GM23248 (cell line): ENCODE measurements at places on chromosomes 16 and 17. TPM values are rescaled to one million over a fixed set of nuclear protein-coding genes. Genes with fewer than 3 reads are reported as not detected.

DOC2A gene
- not detected in 2 replicates for polyA plus RNA-seq

CLCN7 gene
- polyA plus RNA-seq, result 31.7 and 33.6 TPM in 2 replicates

HOXB13 gene
- polyA plus RNA-seq, result not detected in 2 replicates

NOL3 gene
- 20.3 TPM in 2 replicates for polyA plus RNA-seq

IGSF6 gene
- polyA plus RNA-seq, result 0.14 and 0.18 TPM in 2 replicates

NPW gene
- polyA plus RNA-seq, result 2.1 and 3.0 TPM in 2 replicates

PLA2G10 gene
- not detected in 2 replicates for polyA plus RNA-seq

PYCARD gene
- 23.1 and 24.3 TPM in 2 replicates for polyA plus RNA-seq

TMEM94 gene
- polyA plus RNA-seq, result 11.4 and 14.3 TPM in 2 replicates

DPEP3 gene
- polyA plus RNA-seq, result not detected in 2 replicates

COX6A2 gene
- not detected in 2 replicates for polyA plus RNA-seq

GRCh38 chr17:77061669-77062068 lies 79.1 kb upstream of the SEC14L1 start:
- no peaks in the 10 kb centered on the region for H3K4me1 ChIP-seq
- no peak for DNase-seq
- no peaks in the 10 kb centered on the region for H3K36me3 ChIP-seq
- peaks cover 43% of the 10 kb centered on the region for H3K27me3 ChIP-seq
- H3K4me3 ChIP-seq, result no peak overlapping the region

GRCh38 chr17:11880714-11881113 lies 116.6 kb downstream of the ZNF18 start:
- DNase-seq, result peak; percentile 1
- no peak overlapping the region for H3K27ac ChIP-seq
- no peaks in the 10 kb centered on the region for H3K36me3 ChIP-seq

GRCh38 chr17:78206298-78206697 lies 7.8 kb upstream of the BIRC5 start:
- H3K36me3 ChIP-seq, result no peaks in the 10 kb centered on the region
- no peak overlapping the region for H3K27ac ChIP-seq
- H3K4me3 ChIP-seq, result no peak overlapping the region
- no peaks in the 10 kb centered on the region for H3K4me1 ChIP-seq

GRCh38 chr17:40779181-40779909 lies 3.0 kb downstream of the KRT27 start:
- H3K27me3 ChIP-seq, result peaks cover 60% of the 10 kb centered on the region
- no peaks in the 10 kb centered on the region for H3K4me1 ChIP-seq
- peak; percentile 6 for DNase-seq
- H3K36me3 ChIP-seq, result no peaks in the 10 kb centered on the region
- no peak overlapping the region for H3K4me3 ChIP-seq

- DNase-seq, result no peak
- H3K27ac ChIP-seq, result no peak overlapping the region
- H3K4me3 ChIP-seq, result no peak overlapping the region
- H3K4me1 ChIP-seq, result no peaks in the 10 kb centered on the region
- no peaks in the 10 kb centered on the region for H3K36me3 ChIP-seq
Observed at GRCh38 chr17:9321890-9322289, 253.7 kb downstream of the STX8 start.

DNA sequence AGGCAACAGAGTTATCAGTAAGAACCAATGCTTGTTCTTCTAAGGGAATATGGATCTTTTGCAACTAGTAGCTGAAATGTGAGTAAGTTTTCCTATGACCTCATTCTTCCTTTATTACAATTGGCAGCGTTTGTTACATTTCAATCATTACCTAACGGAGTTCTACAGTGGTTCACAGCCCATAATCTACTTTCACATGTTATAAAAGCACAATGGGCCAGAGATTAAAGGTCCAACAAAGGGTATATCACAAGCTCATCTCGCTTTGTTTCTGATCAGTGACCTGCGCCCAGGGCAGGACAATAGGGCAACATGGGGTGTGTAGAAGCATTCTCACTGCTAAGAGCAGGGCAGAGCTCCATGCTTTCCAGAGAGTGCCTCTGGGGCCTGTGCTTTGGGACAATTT lies 279.9 kb upstream of the DYNLRB2 start:
- H3K27ac ChIP-seq, result no peak overlapping the region
- H3K4me3 ChIP-seq, result no peak overlapping the region
- no peaks in the 10 kb centered on the region for H3K27me3 ChIP-seq
- no peaks in the 10 kb centered on the region for H3K36me3 ChIP-seq
- no peaks in the 10 kb centered on the region for H3K4me1 ChIP-seq

DNA sequence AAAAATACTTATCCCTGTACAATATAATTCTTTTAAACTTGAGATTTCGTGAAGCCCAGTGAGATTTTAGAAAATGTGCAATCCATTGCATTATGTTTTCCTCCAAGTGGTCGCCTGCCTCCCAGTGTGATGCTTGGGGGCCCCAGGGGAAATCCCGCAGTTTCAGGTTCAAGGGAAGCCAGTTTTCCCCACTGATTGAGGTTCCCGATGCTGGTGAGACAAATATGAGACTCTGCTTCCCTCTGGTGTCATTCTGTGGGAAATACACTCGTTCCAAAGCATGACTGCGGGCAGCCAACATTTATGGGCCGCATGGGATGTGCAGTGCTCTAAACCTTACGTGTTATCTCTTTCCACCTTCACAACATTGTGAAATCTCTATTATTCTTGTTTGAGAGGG lies 200.8 kb downstream of the PRKCB start:
- H3K4me3 ChIP-seq, result no peak overlapping the region
- H3K4me1 ChIP-seq, result no peaks in the 10 kb centered on the region
- no peaks in the 10 kb centered on the region for H3K36me3 ChIP-seq
- H3K27ac ChIP-seq, result no peak overlapping the region

DNA sequence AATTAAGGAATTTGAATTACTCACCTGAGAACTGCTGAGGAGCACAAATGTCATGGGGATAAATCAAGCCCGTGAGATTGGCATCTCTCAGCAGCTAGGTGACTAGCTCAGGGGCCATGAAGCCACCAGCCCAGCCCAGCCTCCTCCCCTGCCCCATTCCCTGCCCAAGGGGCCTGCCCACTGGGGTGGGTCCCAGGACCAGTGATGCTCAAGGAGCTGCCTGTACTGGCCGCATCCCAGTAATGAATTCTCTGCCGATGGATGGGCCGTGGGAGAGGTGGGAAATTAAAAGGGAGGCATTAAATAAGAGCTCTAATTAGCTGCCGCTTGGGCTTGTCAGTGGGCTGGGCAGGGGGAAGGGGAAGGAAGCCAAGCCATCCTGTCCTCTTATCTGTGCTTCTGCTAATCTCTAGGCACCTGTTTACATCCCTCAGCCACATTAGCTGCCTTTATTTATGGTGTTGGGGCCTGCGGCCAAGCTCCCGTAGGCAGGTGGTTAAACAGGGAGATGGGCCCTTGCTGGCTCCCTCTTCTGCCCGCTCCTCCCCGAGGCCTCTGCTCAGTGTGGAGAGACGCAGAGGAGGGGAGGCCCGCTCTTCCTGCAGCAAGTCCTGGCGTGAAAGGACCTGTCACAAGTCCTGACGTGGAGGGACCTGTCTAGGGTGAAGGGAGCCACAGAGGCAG lies 48.8 kb downstream of the PIPOX start:
- H3K27me3 ChIP-seq, result no peaks in the 10 kb centered on the region
- H3K4me3 ChIP-seq, result no peak overlapping the region
- no peaks in the 10 kb centered on the region; the same call in 1 of the 2 replicates for H3K36me3 ChIP-seq

GRCh38 chr17:20979792-20980083 lies 63.1 kb downstream of the USP22 start:
- H3K27me3 ChIP-seq, result peaks cover 11% of the 10 kb centered on the region; the same call in 1 of the 2 replicates
- H3K36me3 ChIP-seq, result no peaks in the 10 kb centered on the region
- H3K4me1 ChIP-seq, result no peaks in the 10 kb centered on the region

- H3K4me1 ChIP-seq, result no peaks in the 10 kb centered on the region
- H3K27ac ChIP-seq, result no peak overlapping the region
- H3K36me3 ChIP-seq, result no peaks in the 10 kb centered on the region
Observed at GRCh38 chr17:39750131-39751015, 12.6 kb downstream of the GRB7 start.

GRCh38 chr17:77387891-77388290 lies 247.1 kb downstream of the SEC14L1 start:
- H3K27ac ChIP-seq, result peak overlapping the region; percentile 41; the same call in 1 of the 2 replicates
- H3K4me3 ChIP-seq, result no peak overlapping the region
- no peaks in the 10 kb centered on the region for H3K36me3 ChIP-seq
- no peaks in the 10 kb centered on the region for H3K27me3 ChIP-seq
- no peak for DNase-seq

GRCh38 chr17:62627904-62628633 lies 599 bp downstream of the MRC2 start:
- 0 out of 2 replicates have a peak, but pooled peaks cover 4% of the 10 kb centered on the region for H3K36me3 ChIP-seq
- peak overlapping the region; percentile 98 for H3K27ac ChIP-seq
- peaks cover 26% of the 10 kb centered on the region for H3K4me1 ChIP-seq
- DNase-seq, result peak; percentile 85
- no peaks in the 10 kb centered on the region for H3K27me3 ChIP-seq

- no peak overlapping the region for H3K4me3 ChIP-seq
- no peaks in the 10 kb centered on the region for H3K4me1 ChIP-seq
- H3K36me3 ChIP-seq, result no peaks in the 10 kb centered on the region
- no peak for DNase-seq
Observed at GRCh38 chr17:54882950-54883349, 17.7 kb upstream of the TOM1L1 start.

DNA sequence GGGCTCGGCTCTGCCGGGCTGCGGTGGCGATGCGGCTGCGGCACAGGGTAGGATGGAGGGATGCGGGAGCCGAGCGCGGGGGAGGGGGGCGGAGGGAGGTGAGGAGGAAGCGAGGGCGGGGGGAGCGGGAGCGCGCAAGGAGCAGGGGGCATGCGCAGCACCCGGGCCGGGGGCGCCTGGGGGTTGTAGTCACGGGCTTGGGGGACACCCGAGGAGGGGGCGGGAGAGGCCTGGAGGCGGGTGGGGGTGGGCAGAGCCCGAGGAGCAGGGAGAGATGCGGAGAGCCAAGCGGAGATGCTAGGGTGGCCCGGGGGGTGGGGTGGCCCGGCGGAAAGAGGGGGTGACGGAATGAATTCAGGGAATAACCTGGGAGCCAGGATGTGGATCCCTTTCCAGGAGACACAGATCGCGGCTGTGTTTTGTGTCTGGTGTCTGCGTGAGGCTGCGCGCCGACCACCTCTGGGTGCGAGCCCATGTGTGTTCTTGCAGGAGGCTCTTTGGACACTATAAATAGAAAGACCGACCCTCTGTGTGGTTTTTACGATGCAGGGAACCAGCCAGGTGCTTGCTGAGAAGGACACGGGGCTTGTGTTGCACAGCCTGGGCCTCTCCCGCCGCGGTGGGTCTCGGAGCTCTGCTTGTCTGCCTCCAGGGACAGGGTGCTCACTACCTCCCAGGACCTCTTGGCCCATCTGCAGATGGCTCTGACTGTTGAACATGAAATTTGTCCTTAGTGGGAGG lies at the start of gene STX1B:
Gene STX1B (minus strand): TSS at position 54 of the 741 bp plus-strand sequence. CDS start 242 bp downstream, outside the sequence.
- H3K4me1 ChIP-seq, result peaks cover 17% of the 10 kb centered on the region
- no peaks in the 10 kb centered on the region for H3K27me3 ChIP-seq
- H3K36me3 ChIP-seq, result no peaks in the 10 kb centered on the region
- peak; percentile 59 for DNase-seq
- H3K4me3 ChIP-seq, result peak within 1 kb of the TSS; percentile 66

DNA sequence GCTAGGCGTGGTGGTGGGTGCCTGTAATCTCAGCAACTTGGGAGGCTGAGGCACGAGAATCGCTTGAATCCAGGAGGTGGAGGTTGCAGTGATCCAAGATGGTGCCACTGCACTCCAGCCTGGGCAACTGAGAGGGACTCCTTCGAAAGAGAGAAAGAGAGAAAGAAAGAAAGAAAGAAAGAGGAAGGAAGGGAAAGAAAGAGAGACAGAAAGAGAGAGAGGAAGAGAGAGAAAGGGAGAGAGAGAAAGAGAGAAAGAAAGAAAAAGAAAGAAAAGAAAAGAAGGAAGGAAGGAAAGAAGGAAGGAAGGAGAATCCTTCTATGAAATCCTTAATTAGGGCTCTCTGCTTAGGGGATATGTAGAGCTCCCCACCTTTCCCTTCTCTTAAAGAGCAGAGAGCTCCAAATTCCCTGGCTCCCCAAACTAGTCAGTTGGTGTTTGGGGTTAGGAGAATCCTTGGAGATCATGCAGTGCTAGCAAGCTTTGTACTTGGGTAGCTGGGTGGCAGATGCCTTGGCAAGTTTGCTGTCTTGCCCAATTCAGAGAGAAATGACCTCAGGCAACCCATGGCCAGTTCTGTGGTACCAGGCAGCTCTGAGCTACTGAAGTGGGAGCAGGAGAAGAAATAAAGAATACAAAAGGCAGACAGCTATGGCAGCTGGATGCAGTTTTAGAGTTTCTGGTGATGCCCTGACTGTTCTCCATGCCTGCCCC lies 8.9 kb upstream of the HOXB13 start:
- peaks cover 99% of the 10 kb centered on the region for H3K27me3 ChIP-seq
- no peak overlapping the region for H3K27ac ChIP-seq
- H3K36me3 ChIP-seq, result no peaks in the 10 kb centered on the region
- no peak for DNase-seq

DNA sequence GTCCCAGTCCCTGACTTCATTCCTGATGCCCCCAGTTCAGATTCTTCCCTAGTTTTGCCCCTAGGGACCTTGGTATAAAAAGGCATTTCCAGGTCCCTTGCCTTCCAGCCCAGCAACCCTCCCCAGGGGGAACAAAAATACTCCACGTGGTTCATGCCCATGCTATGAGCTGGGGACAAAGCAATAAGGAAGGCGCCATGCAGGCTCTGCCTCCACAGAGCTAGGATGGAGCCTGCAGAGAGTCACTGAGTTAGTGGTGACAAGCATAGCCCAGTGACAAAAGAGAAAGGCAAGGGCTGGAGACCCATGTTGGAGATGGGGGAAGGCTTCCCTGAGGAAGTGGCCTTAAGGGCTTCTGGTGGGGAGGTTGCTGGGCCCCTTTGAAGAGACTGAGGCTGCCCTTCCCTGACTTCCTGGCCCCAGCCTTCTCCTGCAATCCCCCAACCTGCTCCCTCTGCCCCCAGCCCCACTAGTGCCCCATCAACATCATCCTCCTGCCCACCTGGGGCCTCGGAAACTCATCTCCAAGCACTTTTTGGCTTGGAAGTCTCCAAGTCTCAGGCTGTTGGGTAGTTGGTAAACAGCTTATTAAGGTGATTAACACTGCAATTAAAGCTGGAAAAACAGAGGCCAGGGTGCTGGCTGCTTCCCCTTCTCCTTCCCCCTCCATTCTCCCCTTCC lies 9.6 kb downstream of the DLX3 start:
- no peak overlapping the region for H3K27ac ChIP-seq
- no peak overlapping the region for H3K4me3 ChIP-seq
- no peak for DNase-seq
- no peaks in the 10 kb centered on the region for H3K36me3 ChIP-seq

DNA sequence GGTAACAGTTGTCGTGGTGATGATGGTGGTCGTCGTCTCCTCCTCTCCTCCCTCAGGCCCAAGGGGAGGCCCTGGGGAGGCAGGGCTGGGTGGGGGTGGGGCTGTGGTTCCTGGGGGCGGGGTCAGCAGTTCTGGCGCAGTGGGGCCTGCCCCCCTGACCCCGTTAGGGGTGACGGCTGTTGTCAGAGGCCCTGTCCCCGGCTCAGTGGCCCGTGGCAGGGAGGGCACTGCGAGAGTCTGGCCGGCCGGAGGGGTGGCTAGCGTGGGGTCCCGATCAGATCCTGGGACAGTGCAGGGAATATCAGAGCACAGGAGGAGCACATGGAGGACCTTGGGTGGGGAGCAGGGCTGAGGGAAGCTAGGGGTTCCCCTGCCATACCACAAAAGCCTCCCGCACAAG lies 2.5 kb downstream of the SEZ6L2 start:
- no peaks in the 10 kb centered on the region for H3K27me3 ChIP-seq
- H3K4me3 ChIP-seq, result no peak overlapping the region
- DNase-seq, result no peak
- H3K36me3 ChIP-seq, result no peaks in the 10 kb centered on the region
- peaks cover 5% of the 10 kb centered on the region; the same call in 1 of the 2 replicates for H3K4me1 ChIP-seq
